Cardiac muscle cell (in vitro differentiated cells and primary cell): ENCODE measurements at places on chromosomes 6 and 20. TPM values are rescaled to one million over a fixed set of nuclear protein-coding genes. Genes with fewer than 3 reads are reported as not detected.

FKBP1A gene
- total RNA-seq, result 95.1 and 122 TPM in 2 replicates

TNFRSF6B gene
- total RNA-seq, result 9.5 and 10.3 TPM in 2 replicates

GRCh38 chr6:38244869-38245268, 394.9 kb downstream of the BTBD9 start:
- no peak overlapping the region for H3K4me3 ChIP-seq
- no peaks in the 10 kb centered on the region for H3K27me3 ChIP-seq
- H3K36me3 ChIP-seq, result no peaks in the 10 kb centered on the region
- H3K4me1 ChIP-seq, result peaks cover 5% of the 10 kb centered on the region
- no peak overlapping the region for H3K27ac ChIP-seq

DNA sequence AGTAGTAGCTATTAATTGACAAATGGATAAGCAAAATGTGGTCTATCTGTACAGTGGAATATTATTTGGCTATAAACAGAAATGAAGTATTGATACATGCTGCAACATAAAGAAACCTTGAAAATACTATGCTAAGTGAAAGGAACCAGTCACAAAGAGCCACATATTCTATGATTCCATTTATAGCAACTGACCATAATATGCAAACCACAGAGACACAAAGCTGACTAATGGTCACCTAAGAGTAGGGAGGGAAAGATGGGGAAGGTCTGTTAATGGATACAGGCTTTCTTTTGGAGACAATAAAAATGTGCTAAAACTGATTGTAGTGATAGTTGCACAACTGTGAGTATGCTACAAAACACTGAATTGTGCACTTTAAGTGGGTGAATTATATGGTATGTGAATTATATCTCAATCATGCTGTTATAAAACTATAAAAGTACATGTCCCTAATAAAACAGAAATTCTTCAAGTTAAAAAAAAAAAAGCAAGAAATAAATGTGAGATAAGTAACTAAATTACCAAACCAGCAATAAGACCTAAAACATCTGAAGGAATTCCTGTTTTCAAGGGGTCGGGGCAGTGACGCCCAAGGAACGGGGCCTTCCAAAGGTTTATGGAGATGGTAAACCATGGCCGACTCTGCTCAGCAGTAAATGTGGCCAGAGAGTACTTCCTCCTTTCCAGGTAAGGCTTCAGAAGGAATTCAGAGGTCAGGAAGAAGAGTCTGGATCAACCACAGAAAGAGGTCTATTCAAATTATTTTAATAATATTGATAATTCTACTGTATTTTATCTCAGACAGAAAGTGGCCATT, 75.4 kb downstream of the ARHGAP18 start:
- H3K4me1 ChIP-seq, result no peaks in the 10 kb centered on the region
- no peak for DNase-seq
- H3K4me3 ChIP-seq, result no peak overlapping the region

- no peaks in the 10 kb centered on the region for H3K4me1 ChIP-seq
- H3K4me3 ChIP-seq, result no peak overlapping the region
- no peak for DNase-seq
Observed at GRCh38 chr20:25503936-25504335, 81.4 kb downstream of the NINL start.

DNA sequence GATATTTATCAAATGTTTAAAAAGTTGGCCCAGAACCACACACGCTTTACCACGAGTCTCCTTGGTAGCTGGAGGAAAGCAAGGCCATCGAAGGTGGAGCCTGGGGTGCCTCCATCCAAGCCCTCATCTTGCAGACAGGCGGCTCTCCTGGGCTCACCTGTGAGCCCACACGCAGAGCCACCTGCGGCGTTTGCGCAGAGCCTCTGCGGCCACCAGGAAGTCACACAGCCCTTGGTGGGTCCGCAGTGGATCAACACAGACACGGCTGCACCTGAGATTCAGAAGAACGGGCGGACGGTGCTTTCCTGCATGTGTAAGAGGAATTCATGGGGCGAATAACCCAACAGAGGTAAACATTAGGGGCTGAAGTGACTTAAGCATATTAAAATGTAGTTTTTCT, 24.5 kb upstream of the SMOC2 start:
- no peak for DNase-seq
- H3K4me1 ChIP-seq, result no peaks in the 10 kb centered on the region
- no peak overlapping the region for H3K4me3 ChIP-seq
- H3K27ac ChIP-seq, result no peak overlapping the region
- no peaks in the 10 kb centered on the region for H3K27me3 ChIP-seq
